ENCODE measurements at places on chromosomes 2 and 18. TPM values are rescaled to one million over a fixed set of nuclear protein-coding genes. Genes with fewer than 3 reads are reported as not detected.

ACMSD gene
- not detected for total RNA-seq

LAMA1 gene
- not detected for total RNA-seq

DNA sequence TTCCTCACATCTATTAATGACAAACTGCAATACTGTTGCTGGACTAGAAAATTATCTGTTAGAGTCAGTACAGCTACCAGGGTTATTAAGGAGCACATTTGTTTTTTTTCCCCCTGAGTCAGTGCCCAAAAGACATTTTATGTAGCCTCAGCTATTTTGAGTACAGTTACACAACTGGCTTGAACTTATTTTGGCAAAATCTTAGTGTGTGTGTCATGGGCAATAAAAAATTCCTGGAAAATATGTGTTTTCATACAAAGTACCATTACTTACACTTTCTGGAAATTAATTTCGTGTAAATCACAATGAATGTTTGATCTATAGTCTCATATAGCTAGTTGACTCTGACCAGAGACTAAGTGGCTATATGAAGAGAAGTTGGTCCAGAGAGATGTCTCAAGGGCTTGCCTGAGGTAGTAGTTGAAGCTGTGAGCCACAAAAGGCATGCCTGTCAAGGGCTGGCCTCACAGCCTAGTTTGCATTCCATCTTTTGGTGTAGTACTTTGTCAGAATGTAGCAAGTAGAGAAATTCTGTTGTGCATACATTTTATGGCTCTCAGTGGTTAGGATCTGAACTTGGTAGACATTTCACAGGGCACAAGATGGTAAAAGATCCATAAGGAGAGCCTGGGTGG is 283.4 kb downstream of the MTX2 start:
- H3K36me3 ChIP-seq: no peaks in the 10 kb centered on the region
- peaks cover 36% of the 10 kb centered on the region for H3K27me3 ChIP-seq

DNA sequence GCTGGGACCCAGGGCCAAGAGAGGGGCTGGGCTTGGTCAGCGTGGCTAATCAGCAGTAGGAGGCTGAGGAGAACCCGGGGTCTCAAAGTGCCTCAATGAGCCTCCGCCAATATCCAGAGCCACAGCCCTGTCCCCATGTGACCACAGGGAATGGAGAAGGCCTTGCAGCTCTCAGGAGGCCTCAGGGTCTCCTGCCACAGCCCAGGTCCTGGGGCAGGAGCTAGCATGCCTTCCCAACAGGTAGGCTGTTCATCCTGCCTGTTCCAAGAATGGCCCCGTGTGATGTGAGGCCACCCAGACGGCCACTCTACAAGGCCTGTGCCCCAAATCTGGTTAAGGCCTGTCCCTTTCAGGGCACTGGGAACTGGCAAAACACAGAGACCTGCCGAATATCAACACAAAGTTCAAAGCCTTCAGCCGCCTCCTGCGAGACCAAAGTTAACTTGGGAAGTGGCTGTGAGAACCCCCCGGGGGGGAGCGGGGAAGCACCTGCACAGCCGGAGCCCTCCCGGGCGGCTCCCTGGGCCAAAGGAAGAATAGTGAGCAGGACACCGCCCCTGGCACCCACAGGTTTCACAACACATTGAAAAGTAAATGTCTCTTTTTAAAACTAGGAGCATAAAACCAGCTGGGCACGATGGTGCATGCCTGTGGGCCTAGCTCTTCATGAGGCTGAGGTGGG is 4.5 kb upstream of the LIMS2 start:
- H3K4me1 ChIP-seq: peaks cover 24% of the 10 kb centered on the region
- H3K36me3 ChIP-seq: no peaks in the 10 kb centered on the region
- no peak overlapping the region for H3K4me3 ChIP-seq
- no peak overlapping the region for H3K27ac ChIP-seq

DNA sequence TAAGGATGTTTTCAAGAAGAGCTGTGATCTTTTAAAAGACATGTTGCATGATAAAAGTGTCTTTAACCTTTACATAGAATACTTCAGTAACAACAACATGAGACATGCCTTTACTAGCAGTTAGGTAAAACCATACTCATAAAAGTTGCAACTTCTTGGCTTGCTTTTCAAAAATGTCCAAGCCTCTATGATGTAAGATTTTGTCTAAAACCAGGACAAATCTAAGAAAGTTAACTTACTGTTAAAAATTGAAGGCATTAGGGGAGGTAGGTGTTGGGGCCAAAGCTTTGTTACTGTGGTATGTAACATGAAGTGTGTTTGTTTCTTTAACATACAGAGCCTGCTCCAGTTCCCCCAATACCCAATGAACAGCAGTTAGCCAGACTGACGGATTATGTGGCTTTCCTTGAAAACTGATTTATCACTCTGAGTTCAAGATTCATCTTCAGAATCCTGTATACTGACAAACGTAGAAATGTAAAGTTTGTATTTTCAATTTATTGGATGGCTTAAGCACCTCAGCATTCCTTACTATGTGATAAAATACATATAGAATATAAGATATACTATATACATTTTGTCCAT is 11.7 kb downstream of the COPS8 start:
- H3K4me3 ChIP-seq: no peak overlapping the region
- no peak for DNase-seq
- H3K27ac ChIP-seq: no peak overlapping the region
- peaks cover 21% of the 10 kb centered on the region for H3K4me1 ChIP-seq
- H3K36me3 ChIP-seq: peaks cover 31% of the 10 kb centered on the region
- H3K27me3 ChIP-seq: no peaks in the 10 kb centered on the region
